Tibial nerve (tissue), 4 donors: ENCODE measurements at places on chromosomes 2 and 18. TPM values are rescaled to one million over a fixed set of nuclear protein-coding genes. Genes with fewer than 3 reads are reported as not detected.

LGALSL gene
- total RNA-seq, result 33.4 TPM

C2orf66 gene
- not detected for total RNA-seq

- peaks cover 3% of the 10 kb centered on the region for H3K4me1 ChIP-seq
- H3K4me3 ChIP-seq, result peak overlapping the region; percentile 23
- H3K27me3 ChIP-seq, result no peaks in the 10 kb centered on the region
- no peaks in the 10 kb centered on the region for H3K36me3 ChIP-seq
These were observed 348.0 kb downstream of the DLGAP1 start for GRCh38 chr18:4107049-4107467.

GRCh38 chr2:20637147-20637546 lies 13.8 kb downstream of the HS1BP3 start:
- H3K4me3 ChIP-seq, result no peak overlapping the region
- H3K27me3 ChIP-seq, result no peaks in the 10 kb centered on the region
- no peak for DNase-seq
- no peaks in the 10 kb centered on the region for H3K36me3 ChIP-seq

EFR3B gene
- total RNA-seq, result 5.9 TPM

GRCh38 chr2:209876211-209876610 lies 104.6 kb downstream of the UNC80 start:
- no peak overlapping the region for H3K27ac ChIP-seq
- no peak for DNase-seq
- H3K36me3 ChIP-seq, result no peaks in the 10 kb centered on the region
- H3K4me1 ChIP-seq, result no peaks in the 10 kb centered on the region

- no peak overlapping the region for H3K27ac ChIP-seq
- no peaks in the 10 kb centered on the region for H3K27me3 ChIP-seq
- H3K36me3 ChIP-seq, result peaks cover 57% of the 10 kb centered on the region
These were observed 236.4 kb downstream of the HDAC4 start for GRCh38 chr2:239164335-239164871.

- H3K27me3 ChIP-seq, result no peaks in the 10 kb centered on the region
- no peak overlapping the region for H3K27ac ChIP-seq
- no peak overlapping the region for H3K4me3 ChIP-seq
- DNase-seq, result no peak
- H3K36me3 ChIP-seq, result no peaks in the 10 kb centered on the region
- H3K4me1 ChIP-seq, result no peaks in the 10 kb centered on the region
These were observed 433.7 kb upstream of the TRIB2 start for GRCh38 chr2:12282780-12283695.

MPHOSPH10 gene
- total RNA-seq, result 15.3 TPM

ELMOD3 gene
- 34.7 TPM for total RNA-seq

GRCh38 chr2:193867454-193867853 lies 1672.7 kb upstream of the TMEFF2 start:
- no peaks in the 10 kb centered on the region for H3K4me1 ChIP-seq
- no peaks in the 10 kb centered on the region for H3K36me3 ChIP-seq
- H3K27me3 ChIP-seq, result no peaks in the 10 kb centered on the region
- DNase-seq, result no peak
- H3K4me3 ChIP-seq, result no peak overlapping the region

- H3K27ac ChIP-seq, result no peak overlapping the region
- H3K4me3 ChIP-seq, result peak overlapping the region; percentile 28
- no peaks in the 10 kb centered on the region for H3K36me3 ChIP-seq
These were observed 488.6 kb upstream of the SMIM21 start for GRCh38 chr18:75915941-75916623.
